ENCODE measurements at places on chromosomes 1 and 21.
A peak's percentile ranks its signal among the peaks of the same experiment; 100 is the strongest.

GRCh38 chr1:226875641-226876295 lies 5.4 kb downstream of the PSEN2 start:
- peak; percentile 47 for DNase-seq

GRCh38 chr1:243801378-243801777 lies 48.7 kb downstream of the AKT3 start:
- DNase-seq, result no peak

DNA sequence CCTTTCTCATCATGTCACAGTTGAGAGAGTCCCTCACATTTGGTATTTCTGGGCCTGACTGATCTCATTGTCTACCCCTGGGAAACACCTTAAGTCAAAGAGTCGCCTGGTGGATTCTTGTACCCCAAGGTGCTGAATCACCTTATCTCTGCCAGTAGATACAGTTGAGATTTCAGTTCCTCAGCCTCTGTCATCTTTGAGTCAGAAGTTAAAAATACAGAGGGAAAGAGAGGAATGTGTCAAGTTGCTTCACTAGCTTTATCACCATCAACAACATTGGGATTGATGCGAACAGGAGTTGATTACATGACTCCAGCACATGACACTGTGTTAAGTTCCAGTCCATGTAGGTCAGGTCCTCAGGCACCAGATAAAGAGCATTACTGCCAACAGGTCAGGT lies 513.0 kb downstream of the NUF2 start:
- DNase-seq, result no peak

DNA sequence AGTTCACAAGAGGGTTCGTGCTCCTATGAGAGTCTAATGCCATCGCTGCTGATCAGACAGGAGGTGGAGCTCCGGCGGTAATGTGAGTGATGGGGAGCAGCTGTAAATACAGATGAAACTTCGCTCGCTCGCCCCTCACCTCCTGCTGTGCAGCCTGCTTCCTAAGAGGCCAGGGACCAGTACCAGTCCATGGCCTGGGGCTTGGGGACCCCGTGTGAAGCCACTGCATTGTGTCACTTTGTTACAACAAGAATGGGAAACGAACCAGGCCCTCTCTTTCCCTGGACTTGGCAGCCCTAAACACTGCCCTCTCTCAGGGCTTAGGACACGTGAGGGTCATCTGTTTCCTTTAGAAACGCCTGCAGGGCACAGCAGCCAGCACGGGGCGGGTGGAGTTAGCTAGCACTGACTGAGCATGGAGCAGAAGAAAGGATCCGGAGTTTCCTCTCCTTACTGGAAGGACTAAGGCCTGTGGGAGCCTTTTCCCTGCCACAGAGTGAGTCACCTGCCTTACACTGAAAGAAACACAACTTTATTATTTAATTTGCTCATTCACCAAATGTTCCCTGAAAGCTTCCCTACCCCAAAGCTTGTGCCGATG lies 185.2 kb upstream of the TMEM51 start:
- DNase-seq, result no peak

DNA sequence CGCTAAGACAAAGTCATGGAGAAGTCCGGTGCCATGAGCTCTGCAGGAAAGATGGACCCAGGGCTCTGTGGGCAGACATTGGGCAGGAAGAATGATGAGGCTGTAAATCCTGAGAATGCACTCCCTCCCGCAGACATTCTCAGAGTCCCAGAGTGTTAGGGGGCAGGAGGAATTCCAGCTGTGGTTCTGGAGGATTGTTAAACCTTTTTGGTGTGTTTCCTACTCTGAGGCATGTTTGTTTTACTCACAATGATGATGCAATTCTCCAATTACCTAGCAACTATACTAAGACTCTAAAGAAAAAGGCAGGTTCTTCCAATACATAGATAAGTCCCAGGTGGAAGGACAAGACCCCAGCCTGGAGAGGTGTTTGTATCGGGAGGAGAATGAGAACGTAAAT lies 2.8 kb upstream of the CAPN9 start:
- DNase-seq, result no peak

GRCh38 chr1:160779626-160780397 lies 16.2 kb upstream of the LY9 start:
- no peak for DNase-seq

- peak; percentile 83 for DNase-seq
Measured at GRCh38 chr21:34974162-34974981, 74.7 kb downstream of the RUNX1 start.

- DNase-seq, result no peak
Measured at GRCh38 chr1:154923695-154924094, 12.8 kb downstream of the PMVK start.

- no peak for DNase-seq
Measured at GRCh38 chr1:232207073-232207866, 422.7 kb downstream of the SIPA1L2 start.

- DNase-seq, result no peak
Measured at GRCh38 chr1:54136269-54136896, 16.4 kb downstream of the CDCP2 start.

DNA sequence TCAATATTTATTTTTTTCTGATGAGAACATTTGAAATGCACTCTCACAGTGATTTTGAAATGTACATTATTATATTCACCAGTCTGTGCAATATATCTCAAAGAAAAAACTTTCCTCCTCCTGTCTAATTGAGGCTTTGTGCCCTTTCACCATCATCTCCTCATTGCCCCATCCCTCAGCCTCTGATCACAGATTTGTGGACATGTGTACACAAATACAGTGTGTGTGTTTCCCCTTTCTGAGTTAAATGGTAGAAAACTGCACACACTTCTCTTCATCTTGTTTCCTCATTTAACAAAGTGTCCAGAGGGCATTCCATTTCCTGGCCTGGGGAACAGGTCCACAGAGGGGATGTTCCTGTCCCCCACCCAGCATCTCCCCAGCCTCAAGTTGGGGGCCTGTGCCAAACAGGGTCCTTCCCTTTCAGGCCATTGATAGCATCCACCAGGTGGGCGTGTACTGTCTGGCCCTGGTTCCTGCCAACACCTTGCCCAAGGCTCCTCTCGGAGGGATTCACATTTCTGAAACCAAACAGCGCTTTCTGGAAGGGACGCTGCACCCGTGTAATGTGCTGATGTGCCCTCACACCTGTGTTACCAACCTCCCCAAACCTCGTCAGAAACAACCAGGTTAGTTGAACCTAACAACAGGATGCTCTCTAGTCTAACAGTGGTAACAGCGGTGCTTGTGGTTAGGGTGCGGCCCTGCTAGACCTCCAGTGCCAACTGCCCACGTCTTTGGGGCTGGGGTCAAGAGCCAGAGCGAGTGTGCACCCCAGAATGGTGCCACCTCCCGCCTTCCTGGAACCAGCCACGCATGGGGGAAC lies 54.6 kb downstream of the S100B start:
- DNase-seq, result peak; percentile 70

GRCh38 chr1:248688527-248689298 lies 13.9 kb downstream of the OR14I1 start:
- DNase-seq, result no peak

GRCh38 chr21:38343691-38344090 lies 86.9 kb downstream of the KCNJ15 start:
- no peak for DNase-seq

DNA sequence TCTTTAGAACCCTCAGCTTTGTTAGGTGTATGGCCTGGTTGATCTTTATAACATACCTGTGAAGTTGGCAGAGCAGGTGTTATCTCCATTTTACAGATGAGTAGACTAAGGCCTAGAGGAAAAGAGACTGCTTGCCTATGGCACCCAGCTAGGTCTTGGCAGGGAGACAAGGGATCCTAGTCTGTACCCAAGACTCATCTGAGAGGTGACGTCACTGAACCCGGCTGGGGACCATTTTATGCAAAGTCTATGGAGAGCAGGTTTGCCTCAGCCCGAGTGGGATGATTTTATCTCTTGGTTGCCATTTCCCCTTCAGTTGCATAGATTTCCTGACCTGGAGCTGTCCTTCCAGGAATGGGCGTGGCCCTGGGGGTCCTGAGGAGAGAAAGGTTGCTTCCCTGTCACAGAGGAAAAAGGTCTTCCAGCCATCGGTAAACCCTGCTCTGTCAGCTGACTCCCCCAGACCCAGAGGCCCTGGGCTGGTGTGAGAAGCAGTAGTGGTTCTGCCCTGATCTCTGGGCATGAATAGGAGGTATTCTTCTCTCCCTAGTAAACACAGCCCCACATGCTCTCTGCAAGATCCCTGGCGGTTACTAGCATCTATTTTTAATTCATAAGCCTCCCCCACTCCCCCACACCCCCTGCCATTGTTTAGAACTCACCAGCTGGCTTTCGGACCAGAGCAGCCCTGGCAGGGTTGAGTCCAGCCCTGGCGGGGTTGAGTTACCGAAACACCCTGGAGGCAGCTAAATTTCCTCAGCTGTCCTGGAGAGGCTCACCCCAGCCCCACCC lies 19.6 kb downstream of the TMCC2 start:
- DNase-seq, result no peak

- no peak for DNase-seq
Measured at GRCh38 chr21:41611966-41612606, 104.1 kb upstream of the TMPRSS2 start.

DNA sequence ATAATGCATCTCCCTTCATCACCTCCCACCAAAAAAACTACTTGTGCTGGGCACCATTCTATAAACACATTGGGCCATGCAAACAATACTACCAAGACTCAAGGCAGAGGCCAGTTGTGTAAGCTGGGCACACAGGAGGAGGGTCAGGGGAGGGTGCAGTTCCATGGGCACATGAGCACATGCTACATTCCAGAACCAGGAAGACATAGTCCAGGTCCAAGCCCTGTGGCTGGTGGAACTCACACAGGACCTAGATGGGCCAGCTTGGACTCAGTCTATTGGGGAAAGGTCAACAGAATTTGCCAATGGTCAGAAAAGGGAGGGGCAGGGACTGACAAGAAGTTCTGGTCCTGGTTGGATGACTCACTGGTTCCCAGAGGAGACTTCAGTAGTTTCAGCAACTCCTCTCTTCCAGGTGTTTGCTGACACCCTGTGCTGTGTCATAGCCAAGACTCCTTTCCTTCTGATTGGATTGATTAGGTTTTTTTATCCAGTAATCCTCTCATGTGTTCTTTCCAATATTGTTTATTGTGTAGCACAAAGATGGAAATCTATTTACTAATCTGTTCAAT lies 249.7 kb downstream of the C1orf94 start:
- DNase-seq, result no peak

DNA sequence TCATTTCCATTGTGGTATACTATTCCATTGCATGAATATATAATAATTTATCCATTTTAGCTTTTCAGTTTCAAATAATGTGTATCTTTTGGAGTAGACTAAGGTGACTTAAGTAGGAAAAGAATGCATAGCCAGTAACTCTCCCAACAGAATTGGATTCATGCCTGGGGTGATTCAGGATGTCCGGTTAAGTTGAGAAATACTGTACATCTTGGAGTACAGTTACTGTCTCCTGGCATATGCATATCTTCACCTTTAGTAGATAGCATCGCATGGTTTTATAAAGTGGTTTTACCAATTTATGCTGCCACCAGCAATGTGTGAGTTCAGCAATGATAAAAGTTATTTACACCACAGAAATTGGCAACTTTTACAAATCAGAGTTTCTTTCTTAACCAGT lies 18.6 kb upstream of the SLC6A9 start:
- DNase-seq, result no peak

GRCh38 chr1:161486806-161487741 lies 18.2 kb upstream of the FCGR2A start:
- DNase-seq, result no peak

GRCh38 chr1:240524356-240525069 lies 87.4 kb downstream of the GREM2 start:
- DNase-seq, result no peak

DNA sequence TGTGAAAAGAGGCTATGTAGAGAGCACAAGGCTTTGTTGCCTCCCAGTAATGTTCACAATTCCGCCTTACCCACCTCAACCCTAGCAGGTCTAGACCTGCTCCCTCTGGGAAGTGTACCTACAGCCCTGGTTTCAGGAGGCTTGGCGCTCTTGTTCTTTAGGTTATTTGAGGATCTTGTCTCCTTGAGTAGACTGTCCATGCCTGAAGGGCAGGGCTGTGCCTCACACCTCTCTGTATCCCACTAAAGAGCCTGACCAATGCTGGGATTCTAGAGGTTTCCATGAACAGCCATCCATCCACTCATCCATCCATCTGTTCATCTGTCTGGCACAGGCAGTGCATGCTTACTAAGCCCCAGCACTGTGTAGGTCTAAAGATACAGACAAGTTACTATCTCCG lies 1.0 kb downstream of the RAB7B start:
- DNase-seq, result peak; percentile 51

Data from activated CD8-positive, alpha-beta memory T cell treated with anti-CD3 and anti-CD28 coated beads for 24 hours (primary cell).